ENCODE measurements at places on chromosomes 16 and 17. TPM values are rescaled to one million over a fixed set of nuclear protein-coding genes. Genes with fewer than 3 reads are reported as not detected.

DNA sequence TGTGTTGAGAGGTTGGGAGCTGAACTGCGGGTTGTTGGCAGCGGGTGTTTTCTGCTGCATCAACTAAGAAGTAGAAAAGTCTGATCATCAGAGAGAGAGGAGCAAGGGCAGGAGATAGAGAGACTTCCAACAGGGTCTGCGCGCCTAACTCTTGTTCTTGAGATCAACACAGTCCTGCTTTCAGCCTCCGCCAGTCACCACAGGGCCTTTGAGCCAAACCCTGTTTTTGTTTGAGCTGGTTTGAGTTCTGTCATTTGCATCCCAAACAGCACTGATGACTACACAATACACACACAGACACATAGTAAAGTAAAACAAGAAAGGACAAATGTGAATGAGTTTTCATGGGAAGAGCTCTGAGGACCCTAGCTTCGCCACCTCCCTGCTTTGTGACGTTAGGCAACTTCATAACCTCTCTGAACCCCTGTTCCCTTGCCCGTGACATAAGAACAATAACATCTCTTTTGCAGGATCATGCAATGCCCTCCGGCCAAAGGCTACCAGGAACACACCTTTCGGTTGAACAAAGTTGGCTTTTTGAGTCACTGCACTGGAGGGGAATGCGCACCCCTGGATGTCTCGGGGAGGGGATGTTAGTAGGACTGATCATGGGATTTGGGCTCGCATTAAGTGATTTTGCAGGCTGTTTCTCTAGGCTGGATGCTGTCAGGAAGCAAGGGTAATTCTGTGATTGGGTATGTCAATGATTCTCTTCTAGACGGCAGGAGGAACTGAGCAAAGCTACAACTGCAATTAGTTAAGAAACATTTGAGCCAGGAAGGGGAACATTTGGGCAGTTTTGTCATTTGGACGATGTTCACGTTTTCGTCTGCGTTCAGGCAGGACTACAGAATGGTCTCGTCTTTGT lies 92.3 kb downstream of the C16orf78 start:
- no peak for DNase-seq

DNA sequence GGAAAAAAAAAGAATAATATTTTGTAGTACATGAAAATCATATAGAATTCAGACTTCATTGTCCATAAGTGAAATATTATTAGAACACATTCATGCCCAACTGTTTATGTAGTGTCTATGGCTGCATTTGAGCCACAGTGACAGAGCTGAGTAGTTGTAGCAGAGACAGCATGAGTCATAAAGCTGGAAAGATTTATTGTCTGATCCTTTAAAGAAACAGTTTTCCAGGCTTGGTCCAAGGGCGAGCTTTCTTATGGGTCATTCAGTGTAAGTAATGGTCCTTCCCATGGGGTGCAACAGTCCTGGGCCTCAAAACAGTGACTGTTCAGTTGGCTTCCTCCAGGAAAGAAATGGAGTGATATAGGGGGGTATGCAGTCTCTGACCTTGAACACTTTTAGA lies 260.2 kb downstream of the HS3ST4 start:
- no peak for DNase-seq

GRCh38 chr17:16981928-16982327 lies 10.0 kb upstream of the TNFRSF13B start:
- no peak for DNase-seq

Gene C1QTNF8
- not detected for total RNA-seq

DNA sequence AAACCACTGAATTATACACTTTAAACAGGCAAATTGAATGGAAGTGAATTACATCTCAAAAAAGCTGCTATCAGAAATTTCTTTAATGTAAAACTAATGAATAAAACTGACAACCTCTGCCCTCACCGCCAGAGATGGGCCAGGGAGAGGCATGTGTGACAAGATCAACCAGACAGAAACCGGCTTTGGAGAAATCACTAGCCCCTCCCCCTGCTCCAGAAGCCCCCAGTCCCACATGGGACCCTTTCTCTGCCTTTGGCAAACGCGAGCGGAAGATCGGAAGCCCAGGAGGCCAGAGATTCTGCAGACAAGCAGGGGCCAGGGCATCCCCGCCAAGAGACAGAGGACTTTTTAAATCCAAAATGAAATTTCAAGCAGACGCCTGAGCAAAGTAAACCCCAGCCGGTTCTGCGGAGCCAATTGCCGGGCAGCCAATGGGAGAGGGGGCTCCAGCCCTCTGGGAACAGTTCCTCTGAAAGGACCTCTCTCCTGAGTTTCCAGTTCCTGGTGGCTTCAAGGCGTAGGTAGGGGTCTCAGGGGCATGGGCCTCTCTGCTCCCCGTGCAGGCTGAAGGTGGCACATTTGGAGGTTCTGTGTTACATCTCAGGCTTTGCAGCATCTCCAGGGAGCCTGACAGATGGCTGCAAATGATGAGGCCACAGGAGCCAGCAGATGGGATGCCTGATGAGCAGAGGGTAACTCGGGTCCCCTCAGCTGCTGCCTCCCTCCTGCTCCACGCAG lies 118.1 kb downstream of the GSG1L start:
- no peak for DNase-seq

GRCh38 chr17:5705081-5705875 lies 121.0 kb upstream of the NLRP1 start:
- no peak for DNase-seq

DNA sequence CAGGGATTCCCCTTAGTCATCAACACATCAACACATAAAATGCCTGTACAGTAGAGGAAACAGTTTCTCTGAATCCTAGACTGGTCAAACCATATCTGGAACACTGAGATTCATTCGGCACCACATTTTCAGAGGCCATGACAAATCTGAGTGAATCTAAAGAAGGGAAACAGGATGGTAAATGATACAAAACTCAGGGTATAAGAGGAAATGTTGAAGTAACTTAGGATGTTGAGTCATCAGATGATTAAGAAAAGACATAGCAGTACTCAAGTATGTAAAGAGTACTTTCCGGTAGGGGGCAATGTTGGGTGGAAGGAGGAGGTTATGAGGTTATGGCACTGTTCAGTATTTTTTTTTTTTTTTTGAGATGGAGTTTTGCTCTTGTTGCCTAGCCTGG lies 358.5 kb upstream of the PMFBP1 start:
- no peak for DNase-seq

GRCh38 chr17:28087743-28088142 lies 45.3 kb downstream of the NLK start:
- no peak for DNase-seq

- DNase-seq: no peak
These were observed 5.3 kb downstream of the ITGAX start for GRCh38 chr16:31360251-31360650.

- no peak for DNase-seq
These were observed 29.7 kb upstream of the RMI2 start for GRCh38 chr16:11315510-11315909.

GRCh38 chr16:67349172-67349571 lies 22.6 kb downstream of the LRRC36 start:
- DNase-seq: no peak

DNA sequence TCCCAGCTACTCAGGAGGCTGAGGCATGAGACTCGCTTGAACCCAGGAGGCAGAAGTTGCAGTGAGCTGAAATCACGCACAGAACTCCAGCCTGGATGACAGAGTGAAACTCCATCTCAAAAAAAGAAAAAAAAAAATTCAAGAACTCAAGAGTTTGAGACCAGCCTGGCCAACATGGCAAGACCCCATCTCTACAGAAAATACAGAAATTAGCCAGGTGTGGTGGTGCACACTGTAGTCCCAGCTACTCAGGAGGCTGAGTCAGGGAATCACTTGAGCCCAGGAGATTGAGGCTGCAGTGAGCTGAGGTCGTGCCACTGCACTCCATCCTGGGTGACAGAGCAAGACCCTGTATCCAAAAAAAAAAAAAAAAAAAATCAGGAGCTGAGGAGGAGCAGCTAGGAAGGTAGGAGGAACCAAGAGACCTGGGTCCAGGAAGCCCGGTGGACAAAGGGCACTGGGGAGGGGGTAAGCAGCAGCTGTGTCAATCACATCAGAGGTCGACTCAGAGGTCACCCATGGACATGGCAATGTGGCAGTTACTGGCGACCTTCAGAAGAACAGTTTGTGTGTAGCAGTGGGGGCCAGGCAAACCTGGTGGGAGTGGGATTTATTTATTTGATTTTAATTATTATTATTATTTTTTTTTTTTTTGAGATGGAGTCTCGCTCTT lies 11.1 kb upstream of the PRM1 start:
- DNase-seq: no peak

Gene TNFRSF17
- total RNA-seq: 0.27 TPM

GRCh38 chr16:51306886-51307595 lies 156.0 kb upstream of the SALL1 start:
- DNase-seq: no peak

Gene SPNS3
- total RNA-seq: 65.4 TPM

Gene PRAC1
- not detected for total RNA-seq

Gene ARL5C
- total RNA-seq: 0.54 TPM

DNA sequence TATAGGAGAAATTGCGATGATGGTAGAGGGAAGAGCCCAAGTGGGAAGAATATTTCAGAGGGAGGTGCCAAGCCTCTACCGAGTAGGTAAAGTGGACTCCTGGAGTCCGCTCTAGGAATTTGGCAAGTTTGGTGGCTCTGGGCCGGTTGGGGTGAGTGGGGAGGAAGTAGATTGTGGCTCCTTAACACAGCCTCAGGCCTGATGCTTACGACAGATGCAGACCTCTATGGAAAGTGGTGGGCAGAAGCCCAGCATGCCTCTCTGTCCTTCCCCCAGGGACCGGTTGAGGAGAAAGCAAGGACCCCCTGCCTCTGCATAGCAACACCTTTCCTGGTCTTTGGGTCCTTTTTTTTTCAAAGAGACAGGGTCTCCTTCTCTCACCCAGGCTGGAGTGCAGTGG lies 55.9 kb upstream of the SIAH1 start:
- no peak for DNase-seq

- no peak for DNase-seq
These were observed 173.6 kb downstream of the MSI2 start for GRCh38 chr17:57429966-57430365.
